Activated CD4-positive, alpha-beta T cell treated with anti-CD3 and anti-CD28 coated beads for 1 hour (primary cell): ENCODE measurements at places on chromosomes 5 and 9.

DNA sequence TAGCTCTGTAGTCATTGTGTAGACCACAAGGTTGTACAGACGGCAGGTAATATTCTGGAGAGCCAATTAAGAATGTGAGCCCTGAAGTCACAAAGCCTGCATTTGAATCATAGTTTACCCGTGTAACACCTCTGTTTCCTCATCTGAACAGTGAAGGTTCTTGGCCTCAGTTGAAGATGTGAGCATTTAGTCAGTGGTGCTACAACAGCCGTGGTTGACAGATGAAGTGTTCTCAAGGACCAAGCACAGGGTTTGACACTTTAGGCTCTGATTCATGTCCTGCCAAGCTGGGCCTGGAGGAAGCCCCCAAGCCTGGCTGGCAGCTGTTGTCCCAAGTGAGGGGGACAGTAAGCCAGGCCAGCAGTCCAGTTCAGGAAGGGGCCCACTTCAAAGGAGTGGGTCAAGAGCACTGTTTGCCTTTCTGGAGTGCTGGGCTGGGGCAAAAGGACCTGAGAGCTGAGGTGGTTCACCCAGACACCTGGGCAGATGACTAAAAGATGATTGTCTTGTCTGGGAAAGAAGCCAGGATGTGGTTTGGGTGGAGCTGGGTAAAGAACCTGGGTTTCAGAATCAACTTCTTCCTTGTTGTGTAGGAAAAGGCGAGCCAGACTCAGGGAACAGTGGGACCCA is 20.7 kb downstream of the FAXDC2 start:
- DNase-seq, result peak; percentile 9

GRCh38 chr5:168471785-168472184 is 14.5 kb upstream of the RARS1 start:
- no peak for DNase-seq

DNA sequence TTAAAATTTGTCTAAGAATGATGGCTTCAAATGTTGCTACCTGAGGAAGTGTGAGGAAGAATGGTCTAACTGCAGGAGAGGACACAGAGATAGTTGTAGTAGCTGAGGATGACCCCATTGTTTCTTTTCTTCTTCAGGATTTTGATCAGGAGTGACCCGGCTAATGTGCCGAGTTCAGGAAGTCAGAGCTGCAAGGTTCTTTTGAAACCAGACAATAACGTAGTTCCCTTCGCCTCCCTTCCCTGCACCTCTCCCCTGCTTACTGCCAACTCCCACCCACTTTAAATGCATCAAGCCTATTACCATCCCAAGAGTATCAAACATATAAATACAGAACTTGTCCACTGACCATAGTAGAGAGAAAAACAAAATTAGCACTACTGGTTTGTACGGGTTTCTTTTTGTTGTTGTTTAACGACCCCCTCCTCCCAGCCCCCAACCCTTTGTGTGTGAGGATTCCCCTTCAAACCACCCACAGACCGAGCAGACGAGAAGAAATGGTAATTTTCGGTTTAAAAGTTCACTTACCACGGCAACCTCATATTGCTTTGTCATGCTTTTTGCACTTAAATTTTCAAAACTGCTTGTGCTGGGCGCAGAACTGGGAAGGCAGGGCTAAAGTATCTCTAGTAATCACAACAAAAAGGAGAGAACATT is 23.5 kb upstream of the ELAVL2 start:
- DNase-seq, result no peak

DNA sequence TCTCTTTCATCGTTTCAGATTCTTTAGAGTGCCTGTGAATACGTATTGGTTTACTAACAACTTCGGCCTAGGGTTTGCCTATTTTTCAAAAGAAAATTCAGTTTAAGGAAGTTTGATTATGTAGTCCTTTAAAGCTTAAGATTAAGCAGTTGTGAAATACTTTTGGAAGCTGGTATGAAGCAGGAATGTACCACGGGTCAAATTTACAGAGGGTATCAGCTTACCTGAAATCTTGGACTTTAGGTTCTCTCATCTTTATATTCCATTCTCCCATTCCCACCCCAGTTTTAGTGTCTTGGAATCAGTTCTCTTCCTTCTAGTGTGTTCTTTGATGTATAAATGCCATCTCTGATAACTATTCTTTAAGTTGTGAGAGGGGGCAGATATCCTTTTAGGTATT is 53.2 kb downstream of the IQGAP2 start:
- no peak for DNase-seq

- DNase-seq, result no peak
Measured at GRCh38 chr9:127568618-127568970, 43.5 kb upstream of the STXBP1 start.

DNA sequence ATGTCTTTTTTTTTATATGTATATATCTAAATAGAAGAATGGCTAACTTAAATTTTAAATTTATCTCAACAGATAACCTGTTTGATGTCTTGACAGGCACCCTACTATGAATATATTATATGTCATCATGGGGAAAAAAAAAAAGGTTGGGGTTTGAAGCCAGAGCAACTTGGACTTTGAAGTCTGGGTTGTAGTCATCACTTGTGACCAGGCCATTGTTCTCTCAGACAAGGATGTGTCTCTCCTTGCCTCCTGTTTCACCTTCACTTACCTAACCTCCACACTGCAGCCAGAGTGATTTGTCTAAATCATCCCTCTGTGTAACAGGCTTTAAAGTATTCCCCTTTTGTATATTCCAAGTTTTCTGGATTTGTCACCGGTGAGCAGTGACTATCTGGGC is 56.7 kb upstream of the TNFSF8 start:
- no peak for DNase-seq

- no peak for DNase-seq
Measured at GRCh38 chr9:133374612-133375115, 1.2 kb downstream of the SURF4 start.

DNA sequence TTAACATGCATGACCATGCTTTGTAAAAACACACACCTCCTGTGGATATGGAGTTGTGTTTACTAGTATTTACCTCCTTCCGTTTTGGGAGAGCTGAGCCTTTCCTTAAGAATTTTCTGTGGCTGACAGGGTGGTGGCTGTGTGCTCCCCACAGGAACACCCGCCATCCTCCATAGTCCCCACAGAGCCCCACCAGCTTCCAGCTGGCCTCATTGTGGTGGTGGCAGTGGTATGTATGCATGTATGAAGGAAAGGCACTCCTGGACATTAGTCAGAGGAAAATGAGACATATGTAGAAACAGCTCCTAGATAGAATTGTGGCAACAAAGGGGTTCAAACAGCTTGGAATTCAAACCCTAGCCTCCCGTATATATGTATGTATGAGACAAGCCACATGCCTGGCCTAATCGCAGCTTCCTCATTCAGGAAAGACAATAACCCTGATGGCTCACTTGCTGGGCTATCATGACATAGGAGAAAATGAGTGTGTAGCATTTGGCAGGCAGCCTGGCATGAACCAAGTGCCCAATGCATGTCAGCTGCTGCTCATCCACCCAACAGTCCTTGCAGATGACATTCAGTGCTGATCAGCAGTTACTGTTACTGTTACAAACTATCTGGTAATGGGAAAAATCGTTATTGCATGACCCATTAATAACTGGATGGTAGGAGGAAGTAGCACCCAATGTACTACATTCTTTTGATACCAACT is 459.7 kb downstream of the EBF1 start:
- no peak for DNase-seq

DNA sequence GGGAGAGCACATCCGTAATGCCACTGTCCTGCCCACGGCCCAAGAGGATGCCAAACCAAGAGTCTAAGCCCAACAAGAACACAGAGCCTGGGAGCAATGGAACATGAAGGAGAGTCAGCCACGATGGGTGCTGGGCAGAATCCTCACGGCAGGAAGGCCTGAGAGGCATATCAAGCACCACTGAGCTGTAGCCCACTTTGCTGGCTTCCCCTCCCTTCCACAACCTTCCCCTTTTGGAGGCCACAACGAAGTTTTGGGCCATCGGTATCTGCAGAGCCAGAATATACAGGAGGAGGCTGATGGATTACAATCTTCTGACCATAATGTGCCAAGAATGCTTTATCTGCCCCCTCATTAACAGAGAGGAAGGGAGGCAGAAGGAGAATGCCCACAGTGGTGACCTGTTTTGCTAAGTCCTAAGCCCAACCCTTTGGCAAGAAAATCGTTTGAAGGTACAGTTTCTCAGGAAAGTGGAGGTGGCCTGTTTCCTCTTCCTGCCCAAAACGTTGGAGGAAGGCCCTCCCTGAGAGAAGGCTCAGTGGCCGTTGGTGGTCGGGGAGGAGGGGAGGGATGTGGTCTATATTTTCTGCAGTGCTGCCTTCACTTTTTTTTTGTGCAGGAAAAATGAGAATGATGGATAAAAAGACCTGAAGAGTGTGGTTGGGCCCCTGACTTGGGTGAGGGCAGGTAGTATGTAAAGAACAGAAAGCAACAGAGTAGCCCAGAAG is 26.2 kb downstream of the MACROH2A1 start:
- DNase-seq, result no peak

DNA sequence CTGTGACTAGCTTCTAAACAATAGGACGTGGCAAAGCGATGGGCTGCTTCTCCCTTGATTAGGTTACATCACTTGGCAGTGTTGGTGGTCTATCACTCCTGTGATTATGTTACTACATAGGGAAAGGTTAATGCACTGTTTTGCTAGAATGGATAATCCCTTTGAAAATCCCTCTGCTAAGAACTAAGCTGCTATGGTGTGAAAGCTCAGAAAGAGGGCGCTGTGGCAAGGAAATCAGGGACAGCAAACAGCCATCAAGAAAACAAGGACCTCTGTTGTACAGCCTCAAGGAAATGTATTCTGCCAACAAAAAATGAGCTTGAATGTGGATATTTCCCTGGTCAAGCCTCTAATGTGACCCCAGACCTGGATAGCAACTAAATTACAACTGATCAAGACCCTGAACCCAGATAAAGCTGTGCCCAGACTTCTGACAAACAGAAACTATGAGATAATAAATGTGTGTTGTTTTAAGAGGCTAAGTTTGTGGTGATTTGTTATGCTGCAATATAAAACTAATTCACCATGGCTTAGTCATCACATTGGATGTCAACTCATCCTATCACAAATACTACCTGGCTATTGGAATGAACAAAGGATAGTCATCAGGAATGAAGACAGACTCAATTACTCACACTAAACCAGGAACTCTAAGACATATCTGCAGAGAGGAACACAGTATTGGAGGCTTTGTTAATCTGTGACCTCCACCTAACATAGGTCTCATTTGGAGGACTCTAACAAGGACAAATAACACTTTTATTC is 1215.9 kb downstream of the EFNA5 start:
- no peak for DNase-seq

GRCh38 chr5:68252673-68253623 is 37.4 kb downstream of the PIK3R1 start:
- peak; percentile 34 for DNase-seq

- no peak for DNase-seq
Measured at GRCh38 chr5:88941581-88941980, 58.6 kb upstream of the MEF2C start.

DNA sequence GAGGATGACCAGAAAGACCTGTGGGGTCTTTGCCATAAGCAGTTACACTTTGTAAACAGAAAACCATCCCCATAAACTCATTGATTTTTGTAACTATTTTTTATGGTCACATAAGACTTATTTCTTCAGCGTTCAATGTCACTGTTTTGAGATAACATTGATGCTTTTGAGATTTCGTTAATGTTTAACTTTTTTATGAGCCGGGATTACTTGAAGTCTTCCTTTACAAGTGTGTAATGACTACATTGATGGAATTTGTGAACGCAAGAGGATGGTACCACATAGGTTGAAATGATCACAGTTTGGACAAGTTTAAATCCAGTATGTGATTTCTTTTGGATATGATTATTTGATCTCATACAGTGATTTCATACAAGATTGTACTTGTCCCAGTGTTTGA is 1.8 kb downstream of the SLC12A2 start:
- DNase-seq, result no peak

GRCh38 chr5:62538017-62538942 is 40.3 kb upstream of the LRRC70 start:
- no peak for DNase-seq

DNA sequence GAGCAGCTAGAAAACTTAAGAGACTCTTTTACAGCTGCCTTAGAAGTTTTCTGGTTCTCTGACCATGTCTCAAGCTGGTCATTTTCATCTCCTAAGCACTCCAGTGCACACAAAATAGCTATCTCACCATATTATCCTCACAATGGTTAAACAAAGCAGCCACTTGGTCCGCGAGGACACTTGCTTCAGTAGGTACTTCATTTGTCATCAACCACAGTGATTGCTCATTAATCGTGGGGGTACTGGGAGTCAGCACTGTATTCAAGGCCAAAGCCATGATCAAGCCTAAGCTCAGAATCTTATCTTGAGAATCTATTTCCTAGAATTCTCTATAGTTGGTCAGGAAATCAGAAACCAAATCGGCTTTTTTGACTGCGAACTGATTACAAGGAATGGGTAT is 2.9 kb downstream of the ARL14EPL start:
- no peak for DNase-seq
